Vagina (tissue), 2 donors: ENCODE measurements at places on chromosomes 1 and 21. TPM values are rescaled to one million over a fixed set of nuclear protein-coding genes. Genes with fewer than 3 reads are reported as not detected.

Gene ARID1A
- total RNA-seq: 91.6 TPM

Gene TTC22
- 43.5 TPM for total RNA-seq

Gene DEPDC1
- 1.7 TPM for total RNA-seq

Gene CYP4A22
- total RNA-seq: not detected

Gene CA6
- total RNA-seq: not detected

Gene MATN1
- total RNA-seq: 0.49 TPM

Gene MTARC1
- 9.6 TPM for total RNA-seq

- no peak for DNase-seq
Measured at GRCh38 chr1:174072581-174072980, 50.4 kb upstream of the RC3H1 start.

DNA sequence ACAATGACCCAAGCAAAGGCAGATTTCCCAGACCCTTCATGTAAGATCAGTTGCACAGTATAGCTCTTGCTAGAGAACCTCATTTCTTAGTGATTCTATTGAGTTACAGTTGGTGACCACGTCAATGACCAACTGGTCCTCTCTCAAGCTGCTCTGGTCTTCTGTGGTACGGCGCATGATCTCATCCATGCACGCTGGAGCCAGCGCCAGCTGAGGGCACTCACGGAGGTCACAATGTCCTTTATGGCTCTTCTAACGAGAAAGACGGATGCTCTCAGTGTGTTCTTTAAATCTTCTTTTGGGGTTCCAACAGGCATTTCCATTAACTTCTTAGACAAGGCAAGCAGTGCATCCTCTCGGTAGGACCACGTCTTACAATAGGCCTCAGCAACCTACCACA lies 22.3 kb downstream of the CEP104 start:
- DNase-seq: no peak

GRCh38 chr1:231186356-231187115 lies 24.7 kb downstream of the TRIM67 start:
- no peak for DNase-seq

- DNase-seq: no peak
Measured at GRCh38 chr1:83741770-83742169, 257.2 kb downstream of the TTLL7 start.

DNA sequence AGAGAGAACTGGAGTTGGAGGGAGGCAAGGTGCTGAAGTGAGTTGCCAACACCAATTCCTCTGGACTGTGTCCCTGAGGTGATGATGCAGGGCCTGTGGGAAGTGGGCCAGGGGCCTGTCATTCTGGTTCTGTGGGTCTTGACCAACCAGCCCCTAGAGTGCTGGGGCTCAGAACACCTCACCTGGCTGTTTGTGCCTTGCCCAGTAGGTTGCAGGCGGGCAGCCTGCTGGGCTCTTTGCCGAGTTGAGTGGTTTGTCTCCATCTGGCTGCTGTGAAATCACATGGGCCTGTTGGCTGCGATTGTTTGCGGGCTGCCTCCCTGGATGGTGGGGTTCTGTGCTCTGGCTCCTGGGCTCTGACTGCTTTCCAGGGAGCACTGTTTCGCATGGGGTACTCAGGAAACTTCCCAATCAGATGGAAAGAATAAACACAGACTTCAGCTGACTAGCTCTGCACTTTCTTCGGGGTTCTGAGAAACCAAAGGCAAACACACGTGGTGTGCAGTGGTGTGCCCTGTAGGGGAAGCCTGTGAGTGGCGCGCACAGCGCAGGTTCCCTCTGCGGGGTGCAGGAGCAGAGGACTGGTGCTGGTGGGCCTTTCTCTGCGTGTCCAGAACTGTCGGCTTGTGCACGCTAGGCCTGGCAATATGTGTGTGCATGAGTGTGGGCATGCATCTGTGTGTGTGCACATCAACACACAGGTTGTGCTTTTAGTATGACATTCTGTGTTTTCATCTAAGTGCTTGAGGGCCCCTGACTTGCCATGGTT lies 95.1 kb downstream of the RHOU start:
- no peak for DNase-seq

GRCh38 chr1:185442050-185442449 lies 125.0 kb upstream of the IVNS1ABP start:
- no peak for DNase-seq

DNA sequence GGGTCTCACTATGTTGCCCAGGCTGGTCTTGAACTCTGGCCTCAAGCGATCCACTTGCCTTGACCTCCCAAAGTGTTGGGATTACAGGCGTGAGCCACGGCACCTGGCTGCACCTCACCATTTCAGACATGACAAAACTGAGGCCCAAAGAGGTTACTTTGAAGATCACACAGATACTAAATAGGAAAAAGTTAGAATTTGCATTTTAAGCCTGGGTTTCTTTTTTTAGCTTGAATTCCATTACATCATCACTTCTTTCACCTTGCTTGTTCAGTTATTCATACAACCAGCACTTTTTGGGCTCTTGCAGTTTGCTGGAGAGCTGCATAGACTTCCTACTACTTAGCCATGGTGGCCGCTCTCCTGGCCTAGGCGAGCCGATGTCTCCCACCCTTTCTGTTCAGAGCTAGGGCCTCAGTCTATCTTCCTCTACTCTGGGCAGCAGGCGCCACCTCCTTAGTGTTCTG lies 16.3 kb upstream of the CD2 start:
- DNase-seq: no peak

GRCh38 chr1:90717665-90718410 lies 736 bp upstream of the BARHL2 start:
- DNase-seq: no peak

DNA sequence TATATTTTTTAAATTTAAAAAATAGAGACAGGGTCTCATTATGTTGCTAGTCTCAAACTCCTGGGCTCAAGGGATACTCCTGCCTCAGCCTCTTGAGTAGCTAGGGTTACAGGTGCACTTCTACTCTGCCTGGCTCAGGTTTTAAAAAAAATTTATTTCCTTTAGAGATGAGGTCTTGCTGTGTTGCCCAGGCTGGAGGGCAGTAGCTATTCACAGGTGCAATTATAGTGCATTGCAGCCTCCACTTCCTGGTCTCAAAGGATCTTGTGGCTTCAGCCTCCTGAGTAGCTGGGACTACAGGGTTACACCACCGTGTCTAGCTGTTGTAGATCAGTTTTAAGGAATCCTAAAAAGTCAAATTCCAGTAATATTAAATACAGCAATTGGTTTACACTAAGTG lies 5.0 kb downstream of the RNF11 start:
- no peak for DNase-seq

GRCh38 chr1:150160964-150161621 lies 11.4 kb downstream of the PLEKHO1 start:
- no peak for DNase-seq

DNA sequence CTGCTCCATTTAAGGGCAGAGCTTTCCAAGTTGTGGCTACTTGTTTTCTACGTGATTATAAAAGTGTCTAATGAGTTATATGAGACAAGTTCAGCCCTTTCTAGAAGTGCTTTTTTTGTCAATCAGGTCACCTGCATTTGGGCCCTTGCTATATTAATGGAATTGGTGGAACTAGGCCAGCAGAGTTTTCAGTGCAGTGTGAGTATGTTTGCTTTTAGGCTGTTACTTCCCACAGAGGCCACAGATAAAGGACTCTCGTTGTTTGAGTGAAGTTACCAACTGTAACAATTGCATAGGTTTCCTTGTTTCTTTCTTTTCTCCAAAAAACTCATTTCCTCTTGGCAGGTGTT lies 10.9 kb downstream of the SMAP2 start:
- no peak for DNase-seq

- DNase-seq: no peak
Measured at GRCh38 chr21:28066596-28067387, 925.9 kb downstream of the LTN1 start.

GRCh38 chr1:173015629-173016028 lies 35.1 kb downstream of the TNFSF18 start:
- DNase-seq: no peak
